ENCODE measurements at places on chromosomes 2 and 18.
A peak's percentile ranks its signal among the peaks of the same experiment; 100 is the strongest.

GRCh38 chr2:201254081-201254730, 6.1 kb upstream of the CASP8 start:
- no peaks in the 10 kb centered on the region for H3K36me3 ChIP-seq
- peaks cover 9% of the 10 kb centered on the region for H3K4me1 ChIP-seq
- H3K27me3 ChIP-seq = no peaks in the 10 kb centered on the region
- no peak overlapping the region for H3K27ac ChIP-seq

GRCh38 chr2:101560780-101561315, 85.9 kb upstream of the RFX8 start:
- H3K27me3 ChIP-seq = peaks cover 7% of the 10 kb centered on the region
- no peaks in the 10 kb centered on the region for H3K36me3 ChIP-seq
- no peaks in the 10 kb centered on the region for H3K4me1 ChIP-seq
- H3K27ac ChIP-seq = no peak overlapping the region
- no peak for DNase-seq

DNA sequence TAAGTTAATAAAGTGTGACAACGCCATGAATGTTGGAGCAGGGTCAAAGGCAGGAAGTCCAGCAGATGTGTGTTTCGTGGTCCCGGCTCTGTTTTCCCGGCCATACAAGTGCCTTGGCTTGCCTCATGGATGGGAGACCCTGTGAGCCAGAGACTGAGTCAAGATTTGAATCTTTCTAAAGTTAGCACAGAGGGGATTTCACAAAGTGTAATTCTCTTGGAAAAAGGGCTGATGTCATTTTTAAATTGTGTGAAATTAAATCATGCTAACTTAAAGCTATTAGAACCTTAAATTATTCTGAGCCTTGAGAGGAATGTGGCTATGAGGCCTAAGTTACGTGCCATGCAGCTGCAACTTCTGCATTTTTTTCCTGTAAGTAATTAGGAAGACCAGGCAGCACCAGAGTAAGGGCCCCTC, 38.3 kb upstream of the RALBP1 start:
- H3K36me3 ChIP-seq = no peaks in the 10 kb centered on the region
- no peaks in the 10 kb centered on the region for H3K27me3 ChIP-seq
- H3K4me1 ChIP-seq = peaks cover 3% of the 10 kb centered on the region

DNA sequence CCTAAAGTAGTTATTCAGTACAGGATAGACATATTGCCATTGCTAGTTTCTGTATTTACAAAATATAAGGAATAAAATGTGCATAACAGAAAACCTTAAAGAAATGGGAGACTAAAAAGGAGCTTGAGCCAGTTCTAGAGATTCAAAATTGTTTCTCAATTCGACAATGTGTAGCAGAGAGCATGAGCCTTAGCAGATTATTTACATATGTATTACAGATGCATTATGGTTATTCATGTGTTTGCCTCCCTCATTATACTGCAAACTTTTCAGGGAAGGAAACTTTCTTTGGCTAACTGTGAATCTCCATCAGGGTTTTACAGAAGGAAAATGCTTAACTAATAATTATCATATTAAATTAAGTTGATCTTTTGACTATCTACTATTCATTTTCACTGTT, 854.4 kb upstream of the SLC39A10 start:
- no peak overlapping the region for H3K4me3 ChIP-seq
- no peaks in the 10 kb centered on the region for H3K36me3 ChIP-seq
- DNase-seq = no peak
- H3K27ac ChIP-seq = no peak overlapping the region
- no peaks in the 10 kb centered on the region for H3K27me3 ChIP-seq
- H3K4me1 ChIP-seq = no peaks in the 10 kb centered on the region

GRCh38 chr2:212299943-212300342, 238.7 kb downstream of the ERBB4 start:
- H3K36me3 ChIP-seq = no peaks in the 10 kb centered on the region
- H3K4me1 ChIP-seq = no peaks in the 10 kb centered on the region
- no peaks in the 10 kb centered on the region for H3K27me3 ChIP-seq
- H3K4me3 ChIP-seq = no peak overlapping the region

GRCh38 chr18:24915547-24915946, 436.4 kb downstream of the ZNF521 start:
- H3K27me3 ChIP-seq = no peaks in the 10 kb centered on the region
- DNase-seq = peak; percentile 79
- H3K36me3 ChIP-seq = no peaks in the 10 kb centered on the region
- peaks cover 8% of the 10 kb centered on the region for H3K4me1 ChIP-seq

DNA sequence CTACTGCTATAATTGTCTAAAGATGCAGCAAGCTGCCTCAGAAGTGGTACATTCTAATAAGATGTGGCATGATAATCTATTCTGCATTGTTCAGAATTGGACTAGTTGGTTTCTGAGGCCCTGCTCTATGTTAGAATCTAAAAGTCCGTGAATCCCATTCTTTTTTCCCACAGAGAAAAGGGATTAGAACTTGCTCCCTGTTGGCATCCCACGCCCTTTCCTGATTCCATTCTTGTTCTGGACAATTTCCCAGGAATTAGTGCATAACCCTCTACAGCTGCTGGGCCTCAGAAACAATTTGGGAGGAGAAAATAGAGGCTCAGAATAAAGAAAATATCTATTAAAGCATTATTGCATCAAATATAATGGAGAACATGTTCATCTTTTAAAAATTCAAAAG, 282.7 kb downstream of the NRXN1 start:
- H3K27ac ChIP-seq = no peak overlapping the region
- no peak overlapping the region for H3K4me3 ChIP-seq
- no peak for DNase-seq
- no peaks in the 10 kb centered on the region for H3K36me3 ChIP-seq
- H3K27me3 ChIP-seq = no peaks in the 10 kb centered on the region
- no peaks in the 10 kb centered on the region for H3K4me1 ChIP-seq

DNA sequence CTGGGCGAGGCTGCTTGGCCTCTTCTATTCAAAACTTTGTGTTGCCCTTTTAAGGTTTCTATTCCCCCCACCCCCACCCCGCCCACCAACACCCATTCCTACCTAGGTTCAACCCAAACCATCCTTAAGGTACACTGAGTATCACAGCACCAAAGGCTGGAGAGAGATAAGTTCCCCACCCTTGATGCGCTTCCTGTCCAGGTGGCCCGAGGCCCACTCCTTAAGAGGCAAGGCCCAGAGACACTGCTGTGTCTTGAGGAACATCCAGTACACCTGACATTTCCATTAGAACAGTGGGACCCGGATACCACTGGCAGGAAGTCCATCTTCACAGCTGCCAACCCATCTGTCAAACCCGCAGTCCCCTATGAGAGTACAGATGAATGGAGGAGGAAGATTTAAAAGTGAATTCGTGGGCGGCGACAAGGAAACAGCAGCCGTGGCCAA, 277 bp upstream of the INPP1 start:
- DNase-seq = no peak
- H3K27me3 ChIP-seq = no peaks in the 10 kb centered on the region
- no peak overlapping the region for H3K27ac ChIP-seq
- H3K36me3 ChIP-seq = no peaks in the 10 kb centered on the region
- peaks cover 1% of the 10 kb centered on the region for H3K4me1 ChIP-seq
- peak overlapping the region; percentile 82 for H3K4me3 ChIP-seq

GRCh38 chr18:56649996-56650395, 1.2 kb upstream of the WDR7 start:
- H3K4me1 ChIP-seq = peaks cover 3% of the 10 kb centered on the region
- no peak overlapping the region for H3K27ac ChIP-seq
- DNase-seq = no peak
- H3K4me3 ChIP-seq = no peak overlapping the region
- no peaks in the 10 kb centered on the region for H3K27me3 ChIP-seq

DNA sequence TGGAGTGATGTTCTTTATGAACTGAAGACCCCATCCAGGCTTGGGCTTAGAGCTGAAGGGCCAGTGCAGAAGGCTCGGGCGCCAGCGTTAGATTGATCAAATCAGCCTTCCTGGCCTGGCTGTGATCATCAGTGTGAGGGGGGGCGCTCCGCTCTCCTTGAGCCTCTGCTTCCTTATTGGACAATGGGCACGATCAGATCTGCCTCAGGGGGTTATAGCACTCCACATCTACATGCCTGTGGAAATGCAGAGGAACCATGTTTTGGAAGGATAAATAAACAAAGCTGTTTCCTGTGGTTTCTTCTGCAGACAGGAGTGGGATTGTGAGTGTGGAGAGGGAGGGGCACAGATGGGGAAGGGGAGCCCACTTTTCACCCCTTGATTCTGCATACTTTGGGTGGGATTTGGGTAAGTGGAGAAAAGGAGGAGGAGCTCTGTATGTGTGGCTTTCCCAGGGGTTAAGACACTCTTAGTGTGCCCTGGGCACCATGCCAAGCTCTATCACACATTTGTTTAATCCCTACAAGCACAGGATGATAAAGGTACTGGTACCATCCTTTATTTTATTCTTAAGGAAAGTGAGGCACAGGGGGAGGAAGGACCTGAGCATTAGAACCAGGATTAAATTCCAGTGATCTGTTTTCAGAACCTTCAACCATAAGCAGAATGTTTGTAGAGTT, 150.5 kb downstream of the EN1 start:
- H3K27ac ChIP-seq = no peak overlapping the region
- no peaks in the 10 kb centered on the region for H3K36me3 ChIP-seq
- H3K4me3 ChIP-seq = no peak overlapping the region
- no peaks in the 10 kb centered on the region for H3K27me3 ChIP-seq
- no peak for DNase-seq

DNA sequence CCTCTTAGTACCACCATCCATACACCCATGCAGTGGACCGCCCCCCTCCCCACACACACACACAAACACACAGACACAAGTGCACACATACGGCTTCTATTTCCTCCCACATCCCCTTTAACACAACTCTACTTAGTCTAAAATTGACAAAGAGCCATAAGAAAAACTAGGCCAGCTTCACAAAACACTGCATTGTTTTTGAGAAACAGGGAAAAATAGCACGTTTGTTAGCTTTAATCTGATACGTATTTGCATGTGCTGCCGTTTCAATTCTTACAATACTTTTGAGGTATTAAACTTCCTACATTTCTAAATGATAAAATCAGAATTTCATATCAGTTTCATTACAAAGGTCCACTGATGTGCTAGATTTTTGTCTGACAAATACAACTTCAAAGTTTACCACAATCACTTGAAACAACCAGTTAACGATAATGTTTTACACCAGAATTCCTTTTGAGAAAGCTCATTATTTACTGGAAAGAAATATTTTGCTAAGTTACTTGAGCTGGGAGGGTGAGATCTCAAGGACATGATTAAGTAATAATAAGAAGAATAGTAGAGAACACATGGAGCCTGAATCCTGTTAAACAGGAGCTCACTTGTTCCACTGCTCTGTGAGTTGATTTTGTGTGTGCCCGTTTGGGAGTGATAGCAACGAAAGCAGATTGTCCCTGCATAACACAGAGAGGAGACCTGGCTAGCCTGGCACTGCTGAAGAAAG, 74.5 kb downstream of the MOGAT1 start:
- peak; percentile 39 for DNase-seq
- no peak overlapping the region for H3K27ac ChIP-seq
- H3K4me3 ChIP-seq = no peak overlapping the region
- H3K36me3 ChIP-seq = no peaks in the 10 kb centered on the region
- no peaks in the 10 kb centered on the region for H3K27me3 ChIP-seq
- H3K4me1 ChIP-seq = no peaks in the 10 kb centered on the region

DNA sequence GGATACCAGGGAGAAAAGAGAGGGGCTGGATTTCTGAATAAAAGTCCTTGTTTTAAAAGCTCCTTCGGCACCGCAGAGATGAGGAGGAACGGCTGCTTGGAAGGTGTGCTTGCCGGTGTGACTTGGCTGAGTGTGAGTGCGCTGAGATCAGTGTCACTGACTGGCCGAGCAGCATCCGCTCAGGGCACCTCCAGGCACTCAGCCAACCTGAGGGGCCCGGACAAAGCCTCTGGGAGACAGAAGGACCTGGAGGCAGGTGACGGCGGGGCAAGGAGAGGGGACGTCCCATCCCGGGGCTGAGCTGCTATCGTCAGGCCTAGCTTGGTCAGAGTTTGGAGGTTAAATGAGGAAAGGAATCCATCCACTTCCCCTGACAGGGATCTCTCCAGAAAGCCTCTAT, 16.8 kb upstream of the ALLC start:
- no peaks in the 10 kb centered on the region for H3K36me3 ChIP-seq
- H3K4me3 ChIP-seq = no peak overlapping the region
- no peaks in the 10 kb centered on the region for H3K4me1 ChIP-seq
- DNase-seq = no peak
- no peak overlapping the region for H3K27ac ChIP-seq

DNA sequence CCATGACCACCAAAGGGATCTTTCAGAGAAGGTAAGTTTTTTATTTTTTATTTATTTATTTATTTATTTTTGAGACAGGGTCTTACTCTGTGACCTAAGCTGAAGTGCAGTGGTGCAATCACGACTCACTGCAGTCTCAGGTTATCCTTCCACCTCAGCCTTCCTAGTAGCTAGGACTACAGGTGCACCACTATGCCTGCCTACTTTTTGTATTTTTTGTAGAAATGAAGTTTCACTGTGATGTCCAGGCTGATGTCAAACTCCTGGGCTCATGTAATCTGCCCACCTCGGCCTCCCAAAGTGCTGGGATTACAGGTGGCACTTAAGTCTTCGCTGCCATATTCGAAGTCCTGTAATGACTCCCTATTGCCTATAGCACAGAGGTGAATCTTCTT, 342.5 kb downstream of the CYRIA start:
- H3K4me1 ChIP-seq = peaks cover 10% of the 10 kb centered on the region
- H3K27ac ChIP-seq = no peak overlapping the region
- H3K27me3 ChIP-seq = no peaks in the 10 kb centered on the region
- no peak for DNase-seq
- H3K4me3 ChIP-seq = no peak overlapping the region

All from mesenchymal stem cell (in vitro differentiated cells and primary cell).